AG08396 (cell line): ENCODE measurements at places on chromosomes 13 and 19.

DNA sequence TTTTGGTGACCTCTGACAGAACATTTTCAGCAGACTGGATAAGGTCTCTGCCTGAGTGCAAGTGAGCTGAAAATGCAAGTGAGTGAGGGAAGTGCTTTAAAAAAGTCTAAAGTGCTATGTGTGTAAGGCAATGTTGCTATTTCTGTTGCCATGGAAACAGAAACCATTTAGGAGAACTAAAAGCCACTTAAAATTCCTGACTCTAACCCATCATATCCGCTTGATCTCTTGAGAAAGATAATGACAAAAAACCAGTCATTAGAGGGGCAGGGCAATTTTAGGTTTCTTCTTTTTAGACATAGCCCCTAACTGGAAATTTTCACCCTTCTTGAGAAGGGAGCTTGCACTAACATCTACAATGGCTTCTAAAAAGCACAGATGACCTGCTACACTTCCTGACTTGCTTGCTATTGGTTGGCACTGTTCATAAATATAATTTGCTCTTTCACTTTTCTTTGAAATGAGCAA, at the start of gene CYSLTR2:
Gene CYSLTR2 (plus strand): TSS at position 458 of the 468 bp plus-strand sequence. CDS start 52,889 bp downstream, outside the sequence.
- DNase-seq = no peak

- no peak for DNase-seq
These were observed 5.9 kb upstream of the NANOS2 start for GRCh38 chr19:45920458-45920857.

DNA sequence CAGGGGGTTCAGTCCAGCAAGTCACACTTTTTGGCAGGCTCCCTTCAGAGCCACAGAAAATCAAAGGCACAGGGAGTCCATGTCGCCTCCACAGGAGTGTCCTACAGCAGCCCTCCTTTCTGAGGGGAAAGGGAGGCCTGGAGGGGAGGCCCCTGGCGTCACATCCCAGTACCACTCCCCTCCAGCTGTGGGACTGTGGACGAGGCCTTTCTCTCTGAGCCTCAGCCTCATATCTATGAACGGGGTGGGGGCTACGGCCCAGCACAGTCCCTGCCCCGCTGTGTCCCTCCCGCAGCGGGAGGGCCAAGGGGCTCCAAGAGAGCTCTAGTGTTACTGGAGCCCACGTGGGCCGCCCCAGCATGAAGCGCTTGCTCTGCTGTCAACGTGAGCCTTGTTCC, 23.8 kb downstream of the PEPD start:
- DNase-seq = no peak

GRCh38 chr19:996051-996838, 4.0 kb upstream of the GRIN3B start:
- peak; percentile 76 for DNase-seq

- DNase-seq = no peak
These were observed 165.9 kb downstream of the NDFIP2 start for GRCh38 chr13:79646880-79647279.

GRCh38 chr19:19205416-19206410, 2.5 kb upstream of the NR2C2AP start:
- DNase-seq = no peak

DNA sequence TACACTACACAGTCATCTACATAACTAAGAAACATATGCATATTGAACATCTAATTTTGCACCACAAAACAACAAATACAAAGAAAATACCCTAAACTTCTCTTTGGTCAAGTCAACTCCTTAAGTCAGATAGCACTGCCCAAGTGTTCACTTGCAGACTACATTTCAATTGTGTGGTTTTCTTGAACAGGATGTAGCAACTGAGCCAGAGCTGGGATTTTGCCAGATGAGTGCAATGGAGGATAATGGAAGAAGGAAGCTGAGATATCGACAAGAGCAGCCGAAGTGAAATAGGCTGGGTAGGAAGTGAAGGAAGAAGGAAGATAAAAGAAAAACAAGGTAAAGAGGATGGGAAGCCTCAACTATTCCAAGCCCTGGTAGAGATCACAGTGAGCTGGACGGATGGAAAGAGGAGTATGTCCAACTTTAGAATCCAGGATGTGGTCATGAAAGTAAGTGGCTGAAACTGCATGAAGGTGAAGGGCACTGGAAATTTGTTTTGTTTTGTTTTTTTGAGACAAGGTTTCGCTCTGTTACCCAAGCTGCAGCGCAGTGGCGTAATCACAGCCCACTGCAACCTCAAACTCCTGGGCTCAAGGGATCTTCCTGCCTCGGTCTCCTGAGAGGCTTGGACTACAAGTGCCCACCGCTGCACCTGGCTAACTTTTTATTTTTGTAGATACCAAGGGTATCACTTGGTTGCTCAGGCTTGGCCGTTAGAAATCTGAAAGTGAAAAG, 15.0 kb downstream of the NUFIP1 start:
- DNase-seq = no peak

DNA sequence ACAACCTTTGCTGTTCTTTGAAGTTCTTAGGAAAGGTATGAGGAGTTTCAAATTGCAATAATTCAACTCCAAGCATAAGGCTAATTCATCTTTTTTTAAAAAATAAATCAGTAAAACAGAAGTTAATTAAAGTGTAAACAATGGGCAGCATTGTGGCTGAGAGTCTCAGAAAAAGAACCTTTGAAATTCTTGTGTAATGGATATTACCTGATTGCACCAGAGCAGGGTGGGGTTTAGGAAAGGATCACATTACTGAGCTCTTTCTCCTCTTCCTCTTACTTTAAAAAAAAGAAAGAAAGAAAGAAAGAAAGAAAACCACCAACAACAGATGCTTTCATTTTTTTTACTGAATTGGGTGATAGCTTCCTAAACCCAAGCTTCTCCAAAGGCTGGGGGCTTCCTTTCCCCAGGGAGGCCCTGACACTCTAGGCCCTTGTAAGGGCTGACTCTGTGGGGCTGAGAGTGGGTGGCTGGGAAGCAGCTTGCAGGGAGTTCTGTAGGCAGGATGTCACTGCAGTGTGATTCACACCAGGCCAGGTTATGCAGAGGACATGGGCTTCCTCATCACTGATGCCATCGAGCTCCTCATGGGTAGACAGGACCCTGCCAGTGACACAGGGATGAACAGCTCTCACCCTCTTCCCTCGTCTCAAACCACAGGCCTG, 564.5 kb downstream of the FGF9 start:
- DNase-seq = peak; percentile 16

DNA sequence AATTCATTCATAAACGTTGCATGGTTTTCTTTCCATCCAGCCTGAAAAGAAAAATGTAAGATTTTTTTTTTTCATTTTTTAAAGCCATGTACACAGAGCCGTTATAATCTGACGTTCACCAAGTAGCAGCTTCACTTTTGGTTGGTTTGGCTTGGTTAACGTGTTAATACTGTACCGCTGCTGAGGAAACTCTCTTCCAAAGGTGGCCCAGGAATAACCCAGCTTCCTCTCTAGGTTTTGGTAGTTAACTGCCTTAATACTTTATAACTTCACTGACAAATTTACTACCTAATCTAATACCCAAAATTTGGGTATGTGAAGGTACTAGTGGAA, 1.7 kb downstream of the INTS6 start:
- no peak for DNase-seq

DNA sequence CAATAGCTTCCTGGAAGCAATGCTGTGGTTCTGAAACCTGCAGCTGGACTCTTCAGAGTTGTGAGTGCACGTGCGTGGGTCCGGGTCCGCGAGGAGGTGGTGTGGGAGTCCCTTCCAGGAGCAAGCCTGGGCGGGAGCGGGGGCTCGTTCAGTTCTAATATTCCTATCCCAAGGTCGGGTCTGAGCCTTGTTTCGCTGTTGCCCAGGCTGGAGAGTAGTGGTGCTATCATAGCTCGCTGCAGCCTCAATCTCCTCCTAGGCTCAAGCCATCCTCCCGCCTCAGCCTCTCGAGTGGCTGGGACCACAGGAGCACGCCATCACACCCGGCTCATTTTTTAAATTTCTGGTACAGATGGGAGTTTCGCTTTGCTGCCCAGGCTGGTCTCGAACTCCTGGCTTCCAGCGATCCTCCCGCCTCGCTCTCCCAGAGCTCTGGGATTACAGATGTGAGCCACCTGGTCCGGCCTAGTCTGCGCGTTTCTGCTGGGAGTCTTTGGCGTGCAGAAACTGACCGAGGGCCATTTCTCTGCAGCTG, 625 bp downstream of the ZFP82 start:
- no peak for DNase-seq

- peak; percentile 86 for DNase-seq
These were observed 8.1 kb downstream of the ALOX5AP start for GRCh38 chr13:30743319-30744055.

- no peak for DNase-seq
These were observed 2.2 kb downstream of the CCDC122 start for GRCh38 chr13:43877326-43877725.

- DNase-seq = no peak
These were observed 210.0 kb downstream of the IRS2 start for GRCh38 chr13:109576331-109576813.

DNA sequence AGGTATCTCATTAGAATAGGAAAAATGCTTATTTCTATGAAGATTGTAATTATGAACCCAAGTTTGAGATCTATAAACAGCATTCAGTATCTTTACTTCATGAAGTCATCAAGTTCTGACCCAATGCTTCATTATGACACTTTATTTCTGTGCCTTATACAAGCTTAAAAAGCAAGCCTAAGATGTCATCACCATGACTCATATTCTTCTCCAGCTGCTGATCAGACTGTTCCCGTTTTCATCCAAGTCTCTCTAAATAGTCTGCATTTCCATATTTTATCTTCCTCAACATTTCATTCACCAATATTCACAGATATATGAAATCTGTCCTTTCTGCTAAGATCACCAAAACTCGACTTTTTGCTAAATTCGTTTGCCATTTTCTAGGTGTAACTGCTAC, 1247.2 kb upstream of the PRR20A start:
- DNase-seq = no peak

DNA sequence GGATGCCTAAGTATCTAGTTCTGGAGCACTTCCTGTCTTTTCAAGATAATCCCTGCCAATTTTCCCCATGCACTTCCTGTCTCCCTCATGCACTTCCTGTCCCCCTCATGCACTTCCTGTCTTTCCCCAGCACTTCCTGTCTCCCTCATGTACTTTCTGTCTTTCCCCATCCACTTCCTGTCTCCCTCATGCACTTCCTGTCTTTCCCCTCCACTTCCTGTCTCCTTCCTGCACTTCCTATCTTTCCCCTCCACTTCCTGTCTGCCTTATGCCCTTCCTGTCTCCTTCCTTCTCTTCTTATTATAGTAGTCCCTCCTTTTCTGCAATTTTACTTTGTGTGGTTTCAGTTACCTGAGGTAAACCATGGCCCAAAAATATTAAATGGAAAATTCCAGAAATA, 3.0 kb upstream of the TNNT1 start:
- DNase-seq = no peak

DNA sequence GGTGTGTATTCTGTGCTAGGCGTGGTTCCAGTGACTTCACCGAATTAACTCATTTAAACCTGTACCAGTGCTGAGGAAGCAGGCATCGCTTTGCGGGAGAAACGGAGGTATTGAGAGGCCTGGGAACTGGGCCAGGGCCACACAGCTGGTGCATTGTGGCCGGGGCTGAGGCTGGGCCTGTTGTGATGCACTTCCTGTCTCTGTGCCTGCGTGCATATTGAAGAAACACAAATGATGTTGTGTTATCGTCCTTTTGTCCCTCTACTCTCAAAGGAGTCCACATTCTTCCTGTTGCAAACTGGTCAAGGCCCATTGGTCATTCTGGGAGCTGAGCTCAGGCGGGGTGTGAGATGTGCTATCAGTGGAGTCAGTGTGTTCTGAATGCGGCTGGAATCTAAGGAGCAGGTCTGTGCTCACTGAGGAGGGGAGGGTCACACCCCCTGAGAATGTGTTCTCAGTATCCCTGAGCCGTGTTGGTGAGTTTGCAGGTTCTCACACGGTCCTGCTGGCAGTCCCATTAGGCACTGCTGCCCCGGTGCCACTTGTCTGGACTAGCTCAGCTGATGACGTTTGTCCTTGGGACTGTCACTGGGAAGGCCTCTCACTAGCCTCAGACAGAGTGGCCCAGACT, 62.1 kb downstream of the ARHGEF7 start:
- no peak for DNase-seq

DNA sequence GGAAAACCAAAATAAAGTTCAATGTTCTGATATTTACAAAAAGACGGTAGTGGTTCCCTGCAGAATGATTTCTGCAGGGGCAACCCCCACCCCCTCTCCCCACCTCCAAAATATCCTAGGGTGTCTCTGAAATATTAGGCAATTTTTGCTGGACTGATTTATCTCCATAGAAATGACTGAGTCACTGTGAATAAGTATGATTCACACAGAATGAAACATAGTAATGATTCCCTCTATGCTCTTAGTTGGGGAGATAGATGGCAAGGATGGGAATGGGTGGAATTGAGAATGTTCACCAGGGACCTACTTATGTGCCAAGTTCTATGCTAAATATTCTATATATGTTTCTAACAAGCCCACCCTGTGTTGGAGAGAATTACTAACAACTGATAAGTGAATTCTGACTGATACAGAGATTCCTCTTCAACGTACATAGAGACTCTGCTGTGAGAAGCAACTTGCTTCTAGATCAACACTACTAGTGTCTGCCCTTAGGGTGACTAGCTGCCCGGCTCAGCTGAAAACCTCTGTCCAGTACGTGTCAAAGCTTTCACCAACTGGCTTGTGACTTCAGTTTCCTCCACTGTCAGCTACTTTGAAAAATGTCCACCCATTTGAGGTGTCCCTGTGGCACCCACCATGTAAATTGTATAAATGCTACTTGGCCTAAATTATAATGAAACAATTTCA, 38.4 kb upstream of the RAP2A start:
- DNase-seq = peak; percentile 20

DNA sequence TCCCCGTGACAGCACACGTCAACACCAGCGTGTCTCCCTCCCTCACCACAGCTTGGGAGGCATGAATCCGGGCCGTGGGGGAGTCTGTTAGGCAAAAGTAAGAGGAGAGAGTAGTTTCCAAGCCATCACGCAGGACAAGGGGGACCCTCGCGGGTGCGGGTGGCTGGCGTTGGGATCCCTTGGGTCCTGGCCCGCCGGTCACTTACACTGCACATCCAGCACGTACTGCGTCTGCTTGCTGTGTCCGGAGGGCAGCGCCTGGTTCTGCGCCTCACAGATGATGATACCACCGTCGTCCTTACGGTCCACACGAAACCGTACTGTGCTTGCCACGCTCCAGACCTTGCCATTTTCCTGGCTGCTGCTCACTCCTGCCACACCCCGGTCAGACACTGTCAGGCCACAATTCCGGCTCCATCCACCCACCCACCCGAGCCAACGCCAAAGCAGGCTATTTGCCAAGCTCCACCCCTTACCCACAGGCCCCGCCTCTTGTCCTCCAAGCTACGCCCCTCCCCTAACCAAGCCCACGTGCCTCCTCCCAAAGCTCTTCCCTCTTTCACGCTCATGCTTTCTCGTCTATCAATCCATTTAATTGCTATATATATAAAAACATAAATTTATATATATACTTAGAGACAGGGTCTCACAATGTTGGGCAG, 6.6 kb upstream of the ZNF428 start:
- DNase-seq = no peak

GRCh38 chr13:89688918-89689317, 1658.6 kb upstream of the MIR17HG start:
- DNase-seq = no peak
